GM13977 (cell line): ENCODE measurements at places on chromosomes 6 and 20.
A peak's percentile ranks its signal among the peaks of the same experiment; 100 is the strongest.

DNA sequence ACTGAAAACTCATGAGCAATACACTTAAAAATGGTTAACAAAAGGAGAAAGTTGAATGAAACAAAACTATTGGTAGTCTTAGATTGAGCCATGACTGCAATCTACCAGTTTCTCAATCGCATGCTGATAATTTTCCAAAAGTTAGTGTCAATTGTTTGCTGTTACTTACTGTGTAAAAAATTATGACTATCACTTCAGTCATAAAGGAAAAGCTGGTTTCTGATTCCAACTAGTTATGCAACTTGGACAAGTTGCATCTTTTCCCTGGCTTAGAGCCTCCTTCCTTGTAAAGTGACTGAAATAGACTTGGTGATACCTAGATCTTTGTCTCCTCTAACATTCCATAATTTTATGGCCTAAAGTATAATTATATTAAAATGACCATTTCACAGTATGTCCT is 88.3 kb upstream of the PAK5 start:
- no peak for DNase-seq

DNA sequence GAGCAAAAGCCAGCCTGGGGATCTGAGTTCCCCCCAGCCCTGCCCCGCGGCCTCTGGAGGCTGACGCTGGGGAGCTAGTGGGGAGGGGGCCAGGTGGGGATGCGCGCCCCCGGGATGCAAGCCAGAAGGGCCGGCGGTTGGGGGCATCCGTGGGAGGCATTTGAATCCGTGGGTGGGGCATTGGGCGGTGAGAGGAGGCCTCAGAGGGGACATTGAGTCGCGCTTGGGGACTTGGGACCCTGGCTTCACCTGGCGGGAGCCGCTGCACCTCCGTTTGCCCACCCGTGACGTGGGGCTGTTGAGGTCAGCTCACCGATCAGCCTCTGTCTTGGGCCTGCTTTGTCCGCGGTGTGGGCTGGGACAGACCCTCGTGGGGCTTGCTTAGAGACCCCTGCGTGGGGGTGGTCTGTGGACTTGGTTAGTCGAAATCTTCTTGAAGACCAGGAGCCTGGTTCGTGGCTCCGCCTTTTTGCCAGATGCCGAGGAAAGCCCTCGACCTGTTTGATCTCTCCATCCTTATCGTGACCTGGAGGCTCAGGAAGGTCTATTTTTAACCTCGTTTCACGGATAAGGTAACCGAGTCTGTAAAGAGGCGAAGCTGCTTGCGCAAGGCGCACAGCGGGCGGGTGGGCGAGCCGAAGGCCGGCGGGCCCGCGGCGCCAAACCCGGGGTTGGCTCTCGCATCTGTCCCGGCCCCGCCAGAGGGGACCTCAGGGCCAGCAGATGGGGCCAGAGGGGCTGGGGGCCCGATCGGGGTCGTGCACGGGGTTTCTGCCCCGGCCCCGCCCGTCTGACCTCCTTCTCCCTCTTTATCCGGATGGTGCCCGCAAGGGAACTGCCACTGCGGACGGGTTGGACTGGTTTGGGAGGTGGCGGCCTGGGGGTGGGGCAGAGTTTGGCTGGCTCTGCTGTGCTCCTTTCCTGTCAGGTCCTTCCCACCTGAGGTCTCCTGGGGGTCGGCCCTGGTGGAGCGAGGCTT is 8.3 kb downstream of the FAM110A start:
- peak; percentile 44 for DNase-seq

- DNase-seq: peak; percentile 8
These were observed 331.8 kb downstream of the RIMS1 start for GRCh38 chr6:72218125-72218524.

- DNase-seq: peak; percentile 40
These were observed 193.1 kb upstream of the SHLD1 start for GRCh38 chr20:5557123-5557522.

DNA sequence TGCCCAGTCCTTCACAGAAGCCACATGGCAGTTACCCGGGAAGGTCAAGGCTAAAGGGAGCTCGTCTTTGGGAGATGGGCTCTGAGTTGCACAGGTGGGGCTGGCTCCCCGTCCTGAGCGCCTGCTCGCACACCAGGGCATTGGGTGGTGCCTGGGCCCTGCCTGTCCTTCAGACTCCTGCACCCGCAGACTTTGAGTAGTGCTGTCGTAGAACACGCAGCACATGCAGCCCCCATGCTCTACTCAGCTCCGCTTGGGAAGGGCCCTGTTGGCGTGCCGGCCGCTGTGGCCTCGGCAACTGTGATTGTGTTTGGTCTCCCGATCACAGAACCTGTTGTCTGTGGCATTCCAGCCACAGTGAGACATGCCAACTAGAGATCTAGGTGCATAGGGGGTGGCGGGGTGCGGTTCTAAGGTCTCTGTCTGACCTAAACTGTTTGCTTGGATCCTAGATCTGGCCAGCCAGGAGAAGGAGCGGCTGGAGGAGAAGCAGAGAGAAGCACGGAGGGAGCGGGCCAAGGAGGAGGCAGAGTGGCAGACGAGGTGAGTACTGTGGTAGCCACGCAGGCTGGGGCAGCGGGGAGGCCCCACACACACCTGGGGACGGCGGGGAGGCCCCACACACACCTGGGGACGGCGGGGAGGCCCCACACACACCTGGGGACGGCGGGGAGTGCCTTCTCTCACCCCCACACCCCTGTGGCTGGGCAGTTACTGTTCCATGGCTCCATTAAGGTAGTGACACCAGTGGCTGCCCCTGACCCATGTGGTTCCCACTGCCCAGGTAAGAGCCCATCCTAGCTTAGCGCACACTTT is 11.3 kb upstream of the ADRM1 start:
- no peak for DNase-seq

DNA sequence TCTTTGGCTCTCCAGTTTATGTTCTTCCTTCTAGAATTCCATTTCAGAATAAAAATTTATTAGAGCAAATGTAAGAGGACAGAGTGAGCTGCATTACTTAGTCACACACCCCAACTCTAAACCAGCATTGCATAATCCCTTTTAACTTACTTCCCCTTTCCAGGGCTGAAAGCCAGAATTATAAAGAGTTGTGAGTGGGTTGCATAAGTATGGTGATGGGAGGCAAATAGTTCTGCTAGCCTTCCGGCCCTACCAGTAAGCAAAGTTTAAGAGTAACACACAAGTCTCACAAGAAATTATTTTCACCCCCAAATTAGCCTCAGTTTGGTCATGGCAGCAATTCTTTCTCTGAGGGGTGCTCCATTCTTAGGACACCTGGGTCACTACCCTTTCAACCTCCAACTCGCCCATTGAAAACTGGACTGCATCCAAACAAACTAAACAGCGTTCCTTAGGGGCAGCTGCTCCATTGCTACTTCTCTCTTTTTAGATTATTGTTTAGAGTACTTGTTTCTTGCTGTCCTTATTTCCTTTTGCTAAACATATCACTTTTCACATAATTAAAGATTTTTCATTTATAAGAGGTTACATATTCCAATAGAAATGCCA is 1.6 kb downstream of the KIAA0408 start:
- DNase-seq: no peak

- no peak for DNase-seq
These were observed 512.1 kb downstream of the QKI start for GRCh38 chr6:163926642-163927041.

DNA sequence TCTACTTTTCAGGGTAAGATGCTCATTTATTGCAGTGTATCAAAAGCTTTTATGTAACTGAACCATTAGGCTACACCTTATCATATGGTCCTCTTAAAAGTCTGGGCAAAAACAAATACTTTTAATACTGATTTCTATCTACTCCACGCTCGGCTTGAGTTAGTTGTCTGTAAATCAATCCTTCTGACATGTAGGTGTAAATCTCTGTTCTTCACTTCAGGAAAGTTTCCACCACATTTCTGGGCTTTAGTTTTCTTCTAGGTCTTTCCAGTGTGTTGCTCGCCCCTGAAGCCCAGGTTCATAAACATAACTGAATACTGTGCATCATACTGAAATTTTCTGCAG is 89.2 kb upstream of the RNF217 start:
- no peak for DNase-seq

DNA sequence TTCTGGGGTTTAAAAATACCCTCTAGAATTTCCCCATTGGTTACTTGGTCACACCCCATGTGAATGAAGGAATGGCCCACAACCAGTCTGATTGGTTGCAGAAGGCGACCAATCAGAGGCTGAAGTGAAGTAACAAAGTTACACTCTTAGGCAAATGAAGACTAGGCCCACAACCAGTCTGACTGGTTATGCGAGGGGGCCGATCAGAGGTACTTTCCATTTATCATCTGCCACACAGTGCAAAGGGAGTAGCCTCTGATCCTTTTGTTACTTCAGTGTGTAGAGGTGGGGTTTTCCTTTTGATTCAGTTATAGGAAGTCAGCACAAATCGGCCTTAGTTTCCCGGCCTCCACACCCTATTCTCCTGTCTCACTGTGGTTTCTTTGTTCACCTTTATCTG is 61.2 kb upstream of the SGK1 start:
- peak; percentile 36 for DNase-seq

DNA sequence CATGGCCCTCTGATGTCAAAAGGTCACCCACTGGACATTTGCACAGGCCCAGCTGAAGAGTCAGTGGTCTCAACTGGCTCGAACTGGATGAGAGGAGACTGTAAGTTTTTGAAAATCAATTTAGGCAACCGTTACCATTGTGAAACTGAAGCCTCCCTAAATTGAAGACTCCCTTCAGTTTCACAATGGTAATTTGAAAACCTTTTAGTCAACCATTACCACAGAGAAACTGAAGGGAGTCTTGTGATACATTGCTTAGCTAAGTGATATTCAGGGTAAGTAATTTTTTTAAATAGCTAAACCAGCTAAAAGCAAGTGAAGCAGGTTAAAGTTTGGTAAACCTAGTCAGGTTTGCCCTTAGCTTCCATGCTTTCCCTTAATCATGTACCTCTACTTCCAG is 197.3 kb upstream of the NT5E start:
- no peak for DNase-seq

DNA sequence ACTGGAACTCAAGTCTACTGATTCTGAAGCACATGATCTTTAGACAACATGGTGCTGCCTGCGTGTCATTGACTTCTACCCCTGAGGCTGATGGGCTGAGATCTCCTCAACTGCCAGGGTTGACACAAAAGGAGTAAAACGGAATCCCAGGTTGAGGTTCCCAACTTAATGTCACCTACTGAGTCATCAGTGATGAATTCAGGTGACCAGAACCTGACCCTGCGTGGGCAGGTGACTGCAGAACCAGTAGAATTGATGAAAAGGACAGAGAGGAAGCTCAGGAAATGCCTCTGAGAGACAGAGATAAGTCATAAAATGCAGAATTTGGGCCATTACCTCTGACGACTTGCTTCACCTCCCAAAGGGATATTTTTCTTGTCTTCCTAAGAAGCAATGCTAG is 7.7 kb upstream of the KIZ start:
- DNase-seq: no peak

GRCh38 chr6:165729307-165729936 is 66.4 kb upstream of the PDE10A start:
- peak; percentile 78 for DNase-seq

GRCh38 chr20:62500237-62500864 is 24.6 kb upstream of the GATA5 start:
- peak; percentile 87 for DNase-seq

DNA sequence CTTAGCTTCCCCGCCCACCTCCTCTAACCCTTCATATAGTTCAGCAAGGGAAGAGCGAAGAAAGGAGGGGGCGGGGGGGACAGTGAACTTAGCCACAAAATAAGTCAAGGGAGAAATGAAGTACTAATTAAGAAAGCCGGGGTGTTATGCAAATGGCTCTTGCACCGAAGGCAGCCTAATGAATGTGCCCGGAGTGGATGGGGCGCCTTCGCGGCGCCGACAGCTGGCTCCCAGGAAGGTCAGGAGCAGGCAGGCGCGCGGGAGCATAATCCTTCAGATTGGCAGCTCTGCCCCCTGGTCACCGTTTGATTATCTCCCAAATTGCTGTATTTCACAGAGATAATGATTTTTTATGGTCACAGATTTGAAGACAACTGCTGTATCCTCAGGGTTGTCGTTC is 395.1 kb downstream of the TFAP2B start:
- no peak for DNase-seq

DNA sequence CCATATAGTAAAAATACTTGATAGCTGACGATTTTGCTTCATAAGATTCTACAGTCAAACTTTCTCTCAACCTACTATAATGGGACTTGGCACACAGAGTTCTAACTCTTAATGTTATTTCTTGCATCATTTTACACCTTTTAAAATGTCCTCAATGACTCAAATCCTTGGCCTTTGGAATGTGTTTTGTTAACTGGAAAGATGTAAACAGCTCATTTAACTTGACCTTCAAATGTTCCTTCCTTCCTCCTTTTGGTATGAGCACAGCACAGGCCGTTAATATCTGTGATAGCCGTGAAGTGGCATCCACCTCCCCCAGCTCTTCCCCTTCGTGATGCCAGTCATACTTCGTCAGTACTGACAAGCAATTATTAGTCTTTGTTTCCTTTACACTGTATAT is 972.0 kb upstream of the CITED2 start:
- DNase-seq: no peak

DNA sequence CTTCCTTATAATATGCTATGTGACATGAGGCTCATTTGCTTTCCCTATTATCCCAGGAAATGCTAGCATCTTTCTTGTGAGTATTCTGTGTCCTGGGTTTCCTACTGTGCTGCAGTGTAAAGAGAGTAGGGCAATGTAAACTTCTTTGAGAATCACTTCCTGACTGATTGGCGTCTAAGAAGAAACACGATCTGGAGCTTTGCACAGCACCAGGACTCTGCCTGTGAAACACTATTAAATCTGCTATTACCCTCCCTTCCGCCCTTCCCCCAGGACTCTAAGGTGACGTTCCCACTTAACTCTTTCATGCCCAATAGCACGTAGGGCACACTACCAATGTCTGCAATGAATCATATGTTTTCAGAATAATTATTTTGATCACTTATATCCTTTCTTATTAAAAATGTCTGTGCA is 607.3 kb upstream of the CITED2 start:
- DNase-seq: no peak

GRCh38 chr20:41249411-41250281 is 67.9 kb downstream of the ZHX3 start:
- DNase-seq: peak; percentile 66

- DNase-seq: no peak
These were observed 25.2 kb upstream of the GTSF1L start for GRCh38 chr20:43752051-43752360.

DNA sequence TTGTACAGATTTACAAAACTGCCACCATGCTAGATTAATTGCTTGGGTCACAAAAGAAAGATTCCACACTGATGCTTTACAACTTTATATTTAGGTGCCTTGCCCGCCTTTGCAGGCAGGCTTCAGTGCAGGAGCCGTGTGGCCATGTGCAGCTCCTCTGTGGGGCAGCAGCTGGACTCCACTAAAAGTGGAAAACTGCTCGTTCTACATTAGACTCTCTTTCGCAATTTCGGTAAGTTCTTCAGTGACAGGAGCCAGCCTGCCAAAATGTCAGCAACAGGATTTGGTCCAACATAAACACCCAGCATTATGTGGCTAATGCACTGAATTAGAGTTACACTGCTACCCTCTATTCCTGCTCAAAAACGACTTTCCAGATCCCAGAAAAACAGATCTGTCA is 174.4 kb upstream of the KCNK16 start:
- DNase-seq: no peak

DNA sequence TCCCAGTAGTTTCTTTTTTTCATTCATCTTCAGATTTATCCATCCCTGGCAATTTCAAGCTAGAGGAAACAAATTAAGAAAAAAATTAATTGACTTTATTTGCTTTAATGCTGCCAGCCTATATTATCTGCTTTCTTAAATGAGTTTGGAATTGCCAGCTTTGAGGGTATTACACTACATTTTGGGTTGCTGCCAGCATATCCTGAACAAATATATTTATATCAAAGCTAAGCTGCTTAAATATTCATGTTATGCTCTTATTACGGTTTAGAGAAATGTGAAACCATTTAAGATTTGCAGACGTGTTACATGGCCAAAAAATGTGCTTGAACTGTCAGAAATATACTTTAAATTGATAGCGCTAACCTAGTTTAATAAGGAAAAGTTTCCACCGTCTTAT is 59.7 kb downstream of the GRIK2 start:
- DNase-seq: no peak
